Cardiac fibroblast (primary cell): ENCODE measurements at places on chromosomes 5 and 9.

DNA sequence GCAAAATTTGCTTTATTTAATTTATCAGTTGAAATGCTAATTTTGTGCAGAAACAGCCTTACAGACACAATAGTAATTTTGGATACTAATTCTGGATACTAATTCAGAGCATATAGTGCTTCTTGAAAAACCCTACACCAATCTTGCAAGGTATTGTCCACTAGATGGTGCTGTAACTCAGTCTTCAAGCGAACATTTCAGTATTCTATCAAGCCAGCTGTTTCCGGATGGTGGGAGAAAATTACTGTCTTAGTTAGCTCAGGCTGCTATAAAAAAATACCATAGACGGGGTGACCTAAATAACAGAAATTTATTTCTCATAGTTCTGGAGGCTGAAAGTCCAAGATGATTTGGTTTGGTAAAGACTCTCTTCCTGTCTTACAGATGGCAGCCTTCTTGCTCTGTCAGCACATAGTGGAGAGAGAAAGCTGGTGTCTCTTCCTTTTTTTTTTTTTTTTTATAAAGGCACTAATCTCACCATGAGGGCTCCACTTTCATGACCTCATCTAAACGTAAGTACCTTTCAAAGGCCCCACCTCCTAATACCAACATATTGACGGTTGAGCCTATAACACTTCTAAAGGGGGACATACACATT is 1306.5 kb upstream of the CDH9 start:
- peak; percentile 55 for DNase-seq

DNA sequence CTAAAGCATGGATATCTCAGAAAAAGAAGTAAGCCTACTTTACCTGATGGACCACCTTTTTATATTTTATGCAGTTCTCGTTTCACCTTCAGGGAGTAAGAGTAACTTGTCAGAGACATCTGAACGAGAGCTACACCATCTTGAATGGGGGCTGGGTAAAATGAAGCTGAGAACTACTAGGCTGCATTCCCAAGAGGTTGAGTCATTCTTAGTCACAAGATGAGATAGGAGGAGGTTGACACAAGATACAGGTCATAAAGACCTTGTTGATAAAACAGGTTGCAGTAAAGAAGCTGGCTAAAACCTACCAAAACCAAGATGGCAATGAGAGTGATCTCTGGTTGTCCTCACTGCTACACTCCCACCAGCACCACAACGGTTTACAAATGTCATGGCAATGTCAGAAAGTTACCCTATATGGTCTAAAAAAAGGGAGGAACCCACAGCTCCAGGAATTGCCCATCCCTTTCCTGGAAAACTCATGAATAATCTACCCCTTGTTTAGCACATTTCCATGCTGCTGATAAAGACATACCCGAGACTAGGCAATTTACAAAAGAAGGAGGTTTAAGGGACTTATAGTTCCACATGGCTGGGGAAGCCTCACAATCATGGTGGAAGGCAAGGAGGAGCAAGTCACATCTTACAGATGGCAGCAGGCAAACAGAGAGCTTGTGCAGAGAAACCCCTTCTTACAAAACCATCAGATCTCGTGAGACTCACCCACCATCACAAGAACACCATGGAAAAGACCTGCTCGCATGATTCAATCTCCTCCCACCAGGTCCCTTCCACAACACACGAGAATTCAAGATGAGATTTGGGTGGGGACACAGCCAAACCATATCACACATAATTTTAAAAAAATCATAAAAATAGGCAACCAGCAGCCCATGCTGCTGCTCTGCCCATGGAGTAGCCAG is 62.5 kb downstream of the GIN1 start:
- no peak for DNase-seq

- no peak for DNase-seq
Measured at GRCh38 chr9:75975071-75975470, 84.6 kb downstream of the PCSK5 start.

- no peak for DNase-seq
Measured at GRCh38 chr9:83497441-83497840, 40.8 kb downstream of the FRMD3 start.

- peak; percentile 97 for DNase-seq
Measured at GRCh38 chr5:122129306-122129705, at the start of gene ZNF474. Gene ZNF474 (plus strand): TSS chr5:122129546. CDS start chr5:122151991, 22,445 bp downstream.

DNA sequence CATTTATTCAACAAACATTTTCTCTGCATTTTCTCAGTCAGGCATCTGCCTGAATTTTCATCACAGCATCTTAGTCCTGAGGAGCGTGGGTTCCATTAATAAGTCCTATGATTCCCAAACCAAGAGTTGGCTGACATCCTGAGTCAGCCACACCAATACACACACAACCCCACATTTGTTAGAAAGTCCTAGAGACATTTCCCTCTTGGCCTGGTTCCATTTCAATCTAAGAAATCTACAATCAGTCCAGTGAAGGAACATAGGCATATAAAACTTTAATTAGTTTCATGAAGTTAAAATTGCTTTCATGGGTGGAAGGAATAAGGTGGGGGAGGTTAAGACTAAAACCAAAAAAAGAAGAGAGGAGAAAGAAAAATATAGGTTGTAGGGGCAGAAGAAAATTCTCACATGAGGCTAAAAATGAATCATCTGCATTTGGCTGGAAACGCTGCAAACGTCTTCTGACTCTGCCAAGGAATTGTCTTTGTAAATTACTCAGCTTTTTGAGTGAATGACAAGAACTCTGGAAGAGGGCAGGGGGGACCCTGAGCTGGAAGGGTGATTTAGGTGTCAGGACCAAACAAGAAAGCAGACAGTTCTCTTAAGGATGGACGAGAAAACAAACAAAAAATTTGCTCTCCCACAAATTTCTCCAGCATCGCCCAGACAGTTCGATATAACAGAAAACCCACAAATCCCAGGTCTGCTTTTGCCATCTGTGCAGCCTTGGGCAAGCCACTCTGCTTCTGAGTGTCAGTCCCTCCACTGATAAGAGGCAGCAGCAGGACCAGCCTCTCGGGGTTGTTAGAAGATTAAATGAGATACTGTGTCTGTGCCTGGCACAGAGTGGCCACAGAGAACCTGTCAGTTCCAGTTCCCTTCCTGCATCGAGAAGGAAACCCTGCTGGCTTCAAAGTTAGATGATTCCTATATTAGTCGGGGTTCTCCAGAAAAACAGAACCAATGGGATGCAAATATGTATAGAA is 289.7 kb downstream of the CDK5RAP2 start:
- peak; percentile 22 for DNase-seq

DNA sequence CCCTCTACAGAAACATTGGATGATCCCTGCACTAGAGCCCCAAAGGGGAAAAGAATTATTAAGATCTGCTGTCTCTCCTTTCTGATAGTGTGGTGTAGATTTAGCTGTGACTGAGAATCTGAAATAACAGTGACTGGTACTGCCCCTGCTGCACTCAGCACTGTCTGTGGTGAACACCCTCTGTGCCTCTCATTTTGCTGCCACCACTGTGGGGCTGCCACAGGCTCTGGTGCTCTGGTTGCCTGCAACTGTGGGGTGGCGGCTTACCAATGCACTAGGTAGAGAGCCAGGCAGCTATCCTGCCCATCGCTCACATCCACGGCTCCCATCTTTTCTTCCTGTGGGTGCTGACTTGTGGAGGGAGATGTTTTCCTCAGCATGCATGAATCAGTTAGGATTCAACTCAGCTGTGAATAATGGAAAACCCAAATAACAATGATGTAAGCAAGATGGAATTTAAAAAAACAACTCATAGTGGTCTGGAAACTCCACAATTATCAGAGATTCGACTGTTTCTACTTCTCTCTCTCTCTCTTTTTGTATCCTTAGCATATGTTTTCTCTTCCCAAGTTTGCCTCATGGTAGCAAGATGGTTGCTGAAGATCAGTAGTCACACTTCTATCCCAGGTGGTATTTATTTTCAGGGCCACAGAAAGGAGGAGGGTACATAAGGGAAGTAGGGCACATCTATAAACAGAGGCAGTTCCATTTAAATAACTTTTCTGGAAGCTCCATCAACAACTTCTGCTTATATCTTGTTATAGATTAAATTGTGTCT is 99.8 kb upstream of the DAP start:
- peak; percentile 46 for DNase-seq

- DNase-seq = peak; percentile 80
Measured at GRCh38 chr5:122156724-122157325, 27.5 kb downstream of the ZNF474 start.

DNA sequence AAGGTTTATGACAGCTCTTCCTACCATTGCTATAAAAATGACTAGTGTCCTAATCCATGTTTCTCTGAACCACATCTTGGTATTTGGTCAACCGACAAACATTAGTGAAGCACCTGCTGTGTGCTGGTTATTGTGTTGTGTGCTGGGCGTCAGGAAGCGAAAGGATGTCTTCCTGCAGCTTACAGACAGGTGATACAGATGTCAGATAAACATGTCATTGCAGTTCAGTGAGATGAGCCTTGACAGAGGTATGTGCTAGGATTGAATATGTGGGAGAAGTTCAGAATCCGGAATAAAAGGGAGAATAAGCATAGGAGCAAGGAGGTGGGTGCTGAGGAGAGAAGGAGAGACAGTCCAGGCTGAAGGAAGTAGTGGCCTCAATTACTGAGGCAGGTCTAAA is 20.3 kb upstream of the CTNNA1 start:
- DNase-seq = no peak

- DNase-seq = no peak
Measured at GRCh38 chr5:90338712-90339372, 70.7 kb downstream of the CETN3 start.

DNA sequence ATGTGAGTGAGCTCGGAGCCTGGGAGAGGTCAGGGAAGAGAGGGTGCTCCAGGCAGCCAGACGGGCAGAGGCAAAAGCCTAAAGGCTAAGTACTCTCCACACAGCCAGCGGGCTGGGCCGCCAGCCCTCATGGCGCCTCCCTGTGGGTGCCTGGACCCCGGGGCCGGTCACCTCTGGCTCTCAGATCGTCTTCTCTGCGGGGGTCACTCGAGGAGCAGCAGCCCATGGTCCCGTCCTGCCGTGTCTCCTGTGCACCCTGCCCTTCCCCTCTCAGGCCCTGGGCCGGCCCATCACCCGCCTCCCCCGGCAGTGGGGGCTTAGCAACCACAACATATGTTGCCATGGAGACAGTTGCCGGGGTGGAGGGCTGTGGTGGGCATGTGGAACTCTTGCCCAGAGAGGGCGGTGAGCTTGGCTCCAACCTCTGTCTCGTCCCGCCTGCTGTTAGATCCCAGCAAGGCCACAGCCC is 4.2 kb downstream of the AK1 start:
- no peak for DNase-seq

DNA sequence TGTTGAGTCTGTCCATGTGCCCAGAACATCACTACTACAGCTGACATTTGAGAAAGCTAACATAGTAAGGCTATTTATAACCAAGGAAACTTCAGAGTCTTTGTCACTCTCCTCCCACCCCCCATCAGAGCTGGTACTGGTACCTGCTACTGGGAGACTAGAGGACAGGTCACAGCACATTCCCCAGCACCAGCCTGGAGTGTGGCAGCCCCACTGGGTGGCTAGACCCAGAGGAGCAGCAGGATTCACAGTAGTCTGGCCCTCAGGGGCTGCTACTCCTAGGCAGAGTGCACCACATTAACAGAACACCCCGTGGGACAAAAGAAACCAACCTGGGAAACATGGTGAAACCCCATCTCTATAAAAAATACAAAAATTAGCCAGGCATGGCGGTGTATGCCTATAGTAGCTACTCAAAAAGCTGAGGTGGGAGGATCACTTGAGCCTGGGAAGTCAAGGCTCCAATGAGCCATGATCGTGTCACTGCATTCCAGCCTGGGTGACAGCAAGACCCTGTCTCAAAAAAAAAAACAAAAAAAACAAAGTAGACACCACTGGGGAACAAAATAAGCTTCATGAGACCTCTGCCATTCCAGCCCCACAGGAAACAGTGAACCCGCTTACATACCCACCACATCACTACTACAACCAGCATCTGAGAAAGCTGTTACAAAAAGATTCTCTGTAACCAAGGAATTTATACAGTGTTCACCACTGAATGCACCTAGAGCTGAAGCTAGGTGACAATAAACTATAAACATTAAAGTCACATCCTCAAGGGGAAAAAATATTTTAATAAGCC is 26.3 kb upstream of the PTGER4 start:
- no peak for DNase-seq

DNA sequence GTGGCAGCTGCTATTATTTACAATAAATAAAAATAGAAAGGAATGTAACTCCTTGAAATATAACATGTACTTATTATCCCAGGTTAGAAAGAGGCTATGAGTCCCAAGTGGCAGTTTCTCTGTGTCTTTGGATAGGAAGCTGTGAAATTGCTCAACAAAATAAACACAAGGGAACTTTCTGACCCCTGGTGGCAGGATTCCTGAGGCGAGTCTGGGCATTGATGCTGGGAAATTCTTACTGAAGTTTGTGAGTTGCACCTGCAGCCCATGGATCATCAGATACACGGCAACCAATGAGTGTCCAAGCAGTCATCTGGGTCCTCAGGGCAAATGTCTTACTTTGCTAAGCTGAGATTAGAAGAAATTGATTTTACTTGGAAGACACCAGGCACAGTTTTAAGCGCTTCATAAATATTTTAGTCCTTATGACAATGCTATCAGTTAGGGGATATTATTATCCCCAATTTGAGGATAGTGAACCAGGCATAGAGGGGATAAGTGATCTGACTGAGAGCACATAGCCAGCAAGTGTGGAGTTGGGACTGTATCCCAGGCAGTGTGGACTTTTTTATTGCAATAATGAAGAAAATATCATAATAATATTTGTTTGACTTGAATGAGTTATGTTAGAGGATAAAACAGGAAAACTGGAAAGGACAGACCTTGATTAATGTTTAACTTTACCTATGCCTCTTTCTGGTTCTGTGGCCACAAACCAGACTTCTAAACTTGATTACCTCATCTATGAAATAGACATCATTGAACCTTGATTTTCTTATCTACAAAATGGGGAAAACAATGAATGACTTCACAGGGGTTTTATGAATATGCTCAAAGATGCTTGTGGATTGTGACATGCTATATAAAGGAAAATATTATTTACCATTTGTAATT is 265.5 kb upstream of the ADAMTSL1 start:
- DNase-seq = peak; percentile 56

DNA sequence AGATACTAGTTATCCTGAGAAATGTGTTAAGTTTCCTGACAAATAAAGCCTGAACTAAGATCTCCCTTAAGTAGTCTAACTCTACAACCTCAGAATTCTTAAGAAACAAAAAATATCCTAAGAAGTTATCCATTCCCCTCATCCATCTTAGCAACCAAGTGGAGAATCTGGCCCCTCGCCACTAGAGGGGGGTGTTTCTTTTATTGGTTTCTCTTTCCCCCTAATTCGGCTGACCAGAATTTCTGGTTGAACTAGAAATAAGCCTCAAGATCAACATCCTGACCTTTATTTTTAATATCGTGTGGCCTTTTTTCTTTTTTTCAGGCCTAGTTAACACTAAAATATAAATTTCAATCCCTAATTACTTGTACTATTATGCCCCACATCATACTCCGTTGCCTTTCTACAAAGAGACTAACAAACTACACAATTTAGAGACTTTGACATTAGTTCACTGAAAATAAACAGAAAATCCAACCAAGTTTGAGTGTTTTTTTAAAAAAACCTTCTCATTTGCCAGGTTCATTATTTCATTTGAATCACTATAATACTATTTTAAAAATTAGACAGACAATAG is 14.3 kb upstream of the NR4A3 start:
- peak; percentile 76 for DNase-seq

GRCh38 chr5:160105686-160106360 is 13.4 kb downstream of the PWWP2A start:
- DNase-seq = peak; percentile 12

GRCh38 chr5:39476843-39477220 is 52.1 kb upstream of the DAB2 start:
- no peak for DNase-seq
